ENCODE measurements at places on chromosomes 11 and 22.

DNA sequence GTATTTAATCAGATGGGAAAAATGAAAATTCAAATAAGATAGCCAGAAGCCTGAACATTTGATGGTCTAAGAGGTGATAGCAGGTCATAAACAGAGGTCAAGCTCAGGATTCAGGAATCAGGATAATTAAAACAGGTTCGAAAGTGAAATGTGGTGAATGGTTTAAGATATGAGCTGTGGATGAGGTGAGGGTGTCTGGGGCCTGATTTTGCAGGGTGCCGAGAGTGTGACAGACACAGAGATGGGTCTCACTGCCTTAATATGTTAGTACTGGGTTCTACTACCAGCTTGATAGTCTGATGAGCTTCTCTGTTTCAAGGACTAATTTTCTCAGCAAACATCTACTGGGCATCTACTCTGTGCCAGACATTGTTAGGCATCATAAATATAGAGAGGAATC lies 19.9 kb upstream of the EMSY start:
- no peak for DNase-seq

- no peak for DNase-seq
These were observed 104.4 kb downstream of the NAT10 start for GRCh38 chr11:34209809-34210208.

- DNase-seq, result no peak
These were observed 29.6 kb downstream of the POLDIP3 start for GRCh38 chr22:42585096-42585495.

- no peak for DNase-seq
These were observed 30.6 kb downstream of the MCHR1 start for GRCh38 chr22:40709752-40710413.

- no peak for DNase-seq
These were observed 24.0 kb upstream of the ELF5 start for GRCh38 chr11:34537636-34538035.

- no peak for DNase-seq
These were observed 74.5 kb upstream of the ARFGAP3 start for GRCh38 chr22:42931421-42932196.

- DNase-seq, result no peak
These were observed 87.0 kb downstream of the MORC2 start for GRCh38 chr22:30881361-30882183.

GRCh38 chr11:59791639-59792038 lies 18.9 kb downstream of the MRPL16 start:
- no peak for DNase-seq

DNA sequence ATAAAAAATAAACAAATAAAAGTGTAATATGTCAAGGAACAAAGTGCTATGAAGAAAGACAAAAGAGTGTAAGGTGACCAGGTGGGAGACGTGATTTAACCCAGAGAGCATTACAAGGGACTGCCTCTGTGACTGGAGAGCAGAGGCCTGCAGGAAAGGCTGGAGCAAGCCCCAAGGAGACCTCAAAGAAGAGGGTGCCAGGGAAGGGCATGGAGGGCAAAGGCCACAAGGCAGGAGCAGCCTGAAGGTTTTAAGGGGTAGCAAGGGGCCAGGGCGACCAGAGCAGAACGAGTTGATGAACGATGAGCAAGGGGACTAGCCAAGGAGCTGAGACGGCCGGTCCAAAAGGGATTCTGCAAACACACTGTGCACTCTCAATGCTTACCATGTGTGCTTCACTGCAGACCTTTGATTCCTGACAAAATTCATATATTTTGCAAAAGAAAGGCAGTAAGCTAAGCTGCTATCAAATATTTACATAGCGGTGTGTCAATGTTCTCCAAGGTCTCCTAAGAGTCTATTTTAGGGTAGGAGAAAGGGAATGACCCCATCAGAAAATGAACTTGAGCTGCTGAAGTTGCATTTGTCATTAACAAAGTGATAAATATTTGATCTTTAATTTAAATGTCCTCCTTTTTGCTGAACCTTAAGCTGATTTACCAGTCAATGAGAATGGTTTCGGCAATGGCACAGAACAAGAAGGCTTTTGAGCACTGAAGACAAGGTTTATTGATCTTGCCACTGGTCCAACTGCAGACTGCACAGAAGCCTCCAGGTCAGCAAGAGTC lies 50.5 kb downstream of the SMCO4 start:
- DNase-seq, result no peak

DNA sequence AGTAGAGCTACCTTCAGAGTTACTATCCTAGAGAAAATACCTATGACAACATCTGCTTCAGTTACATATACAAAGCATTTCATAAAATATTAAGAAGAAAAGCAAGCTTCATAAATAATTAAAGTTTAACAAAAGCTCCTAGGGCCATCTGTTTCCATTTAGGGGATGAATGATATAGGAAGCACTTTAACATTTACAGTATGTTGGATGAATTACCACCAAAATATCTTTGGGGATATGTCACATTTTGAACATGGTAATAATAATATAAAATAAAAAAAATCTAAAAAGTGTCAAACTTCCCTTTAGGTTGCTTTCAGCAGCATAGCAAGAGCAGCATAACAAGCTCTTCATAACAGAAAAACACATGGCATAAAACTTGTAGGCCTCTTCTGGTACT lies 104.6 kb downstream of the ATG16L2 start:
- no peak for DNase-seq

DNA sequence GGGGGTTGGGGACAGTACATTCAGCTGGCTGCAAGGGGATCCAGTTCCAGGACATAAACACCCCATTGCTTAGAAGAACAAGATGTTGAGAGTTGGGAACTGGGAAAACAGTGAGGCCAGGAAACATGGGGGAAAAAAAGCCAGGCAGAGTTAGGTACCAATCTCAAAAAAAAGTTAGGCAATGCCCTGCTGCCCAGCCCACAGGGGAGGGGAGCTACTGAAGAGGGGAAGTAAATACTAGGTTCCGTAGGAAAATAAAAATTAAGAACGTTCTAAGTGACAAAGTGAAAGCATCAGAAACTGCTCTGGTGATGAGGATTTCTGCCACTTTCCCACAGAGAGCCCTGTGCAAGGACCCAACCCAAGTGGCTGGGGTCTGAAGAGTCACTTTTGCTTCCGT lies 12.0 kb downstream of the SPTBN2 start:
- no peak for DNase-seq

GRCh38 chr11:59102259-59102765 lies 4.7 kb upstream of the FAM111B start:
- no peak for DNase-seq

GRCh38 chr22:42938976-42939375 lies 76.0 kb downstream of the PACSIN2 start:
- DNase-seq, result no peak

- DNase-seq, result no peak
These were observed 60.5 kb downstream of the BCR start for GRCh38 chr22:23240639-23241389.

DNA sequence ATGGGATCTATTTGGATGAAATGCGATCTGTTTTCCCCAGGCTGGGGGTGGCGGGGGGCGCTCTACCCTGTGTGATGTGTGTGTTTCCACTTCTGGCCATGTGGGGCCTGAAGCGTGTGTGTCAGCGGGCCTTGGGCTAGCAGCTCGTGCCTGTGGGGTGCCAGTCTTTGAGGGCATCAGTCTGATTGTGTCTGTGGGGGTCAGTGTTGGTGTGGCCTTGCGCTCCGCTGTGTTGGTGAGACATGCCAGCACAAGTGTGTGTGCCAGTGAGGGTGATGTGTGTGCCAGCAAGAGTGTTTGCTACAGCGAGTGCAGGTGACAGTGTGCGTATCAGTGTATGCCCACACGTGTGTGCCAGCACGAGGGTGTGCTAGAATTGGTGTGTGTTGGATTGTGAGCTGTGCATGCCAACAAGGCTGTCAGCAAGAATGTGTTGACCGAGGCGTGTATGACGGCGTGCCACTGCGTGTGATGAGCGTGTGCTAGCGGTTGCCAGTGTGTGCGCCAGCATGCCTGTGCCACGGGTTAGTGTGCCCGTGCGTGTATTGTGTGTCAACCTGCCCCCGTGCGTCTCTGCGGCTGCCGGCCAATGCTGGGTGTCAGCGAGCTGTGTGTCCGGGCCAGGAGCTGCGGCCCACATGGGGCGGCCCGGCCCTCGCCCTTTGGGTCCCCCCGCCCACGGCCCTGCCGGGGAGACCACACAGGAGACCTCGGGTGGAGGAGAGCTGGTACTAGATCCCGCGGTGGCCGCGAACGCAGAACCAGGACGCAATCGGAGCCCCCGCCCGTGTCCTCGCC lies 519 bp downstream of the ARRB1 start:
- no peak for DNase-seq

GRCh38 chr11:93614173-93614722 lies 47.2 kb upstream of the CEP295 start:
- no peak for DNase-seq

DNA sequence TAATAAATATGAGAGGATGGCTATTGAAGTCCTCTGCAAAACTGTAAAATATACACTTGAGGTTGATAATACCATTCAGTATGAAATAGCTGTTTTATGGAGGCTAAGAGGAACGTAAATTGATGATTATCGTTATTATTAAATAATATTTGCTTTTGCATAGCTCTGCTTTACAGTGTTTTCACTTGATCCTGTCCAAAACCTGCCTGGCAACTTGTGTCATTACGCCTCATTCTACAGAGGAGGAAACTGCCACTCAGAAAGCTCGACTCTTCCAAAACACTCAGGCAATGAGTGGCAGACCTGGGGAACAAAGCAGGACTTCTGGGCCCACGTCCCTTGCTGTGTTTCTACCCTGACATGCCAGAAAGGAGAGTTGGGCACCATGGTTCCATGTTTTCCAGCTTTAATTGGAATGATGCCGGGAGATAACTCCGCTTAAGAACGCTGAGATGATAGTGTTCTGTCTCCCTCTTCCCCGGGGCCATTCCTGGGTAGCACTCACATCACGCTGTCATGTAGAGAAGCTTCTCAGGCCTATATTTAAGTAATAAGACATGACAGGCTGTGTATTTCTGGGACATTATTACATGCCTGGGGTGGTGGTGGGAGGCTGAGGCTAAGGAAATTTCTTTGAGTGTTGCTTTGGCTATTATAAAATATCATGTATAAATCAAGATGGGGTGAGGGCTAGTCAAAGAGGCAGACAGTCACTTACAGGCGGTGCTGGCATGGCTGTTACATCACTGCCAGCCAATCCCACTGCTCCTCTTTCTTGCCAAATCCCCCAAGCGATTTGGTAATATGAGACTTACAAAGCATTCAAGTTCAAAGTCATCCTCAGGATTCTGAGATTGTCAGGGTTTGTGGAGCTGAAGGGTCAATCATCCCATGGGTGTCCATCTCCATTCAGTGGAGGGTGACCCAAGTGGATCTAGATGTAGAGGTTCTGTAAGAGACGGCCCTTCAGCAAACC lies 501.7 kb downstream of the INSC start:
- DNase-seq, result no peak

DNA sequence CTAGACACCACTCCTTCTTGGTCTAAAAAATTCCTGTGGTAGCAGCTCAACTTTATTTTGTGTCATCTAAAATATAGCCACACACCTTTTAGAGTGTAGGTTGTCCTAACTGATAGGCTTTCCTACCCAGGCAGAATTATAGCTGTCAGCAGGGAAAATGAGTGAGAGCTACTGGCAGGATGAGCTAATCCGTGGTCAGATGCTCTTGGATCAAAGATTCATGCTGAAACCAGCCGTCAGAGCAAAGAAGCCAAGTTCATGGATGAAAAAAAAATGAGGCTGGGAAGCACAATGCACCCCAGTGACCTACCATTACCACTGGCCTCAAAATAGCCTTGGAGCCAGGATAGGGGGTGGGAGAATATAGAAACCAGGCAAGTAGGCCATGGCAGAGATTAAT lies 113.1 kb upstream of the BLID start:
- DNase-seq, result no peak

DNA sequence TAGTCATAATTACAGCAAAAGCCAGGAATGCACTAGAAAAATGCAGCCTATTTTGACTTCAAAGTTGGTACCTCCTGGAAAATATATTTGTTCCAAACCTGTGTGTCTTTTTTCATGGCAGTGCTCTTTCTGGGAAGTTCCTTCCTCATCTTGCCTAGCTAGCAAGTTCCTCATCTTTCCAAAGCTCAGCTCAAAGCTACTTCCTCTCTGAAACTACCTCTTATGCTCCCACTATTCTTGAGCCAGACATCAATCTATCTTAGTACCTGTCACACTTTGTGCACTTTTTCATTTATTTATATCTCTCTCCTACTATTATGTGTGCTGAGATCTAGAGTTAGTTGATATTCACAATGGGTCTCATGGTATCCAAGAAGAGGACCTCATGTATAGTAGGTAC lies 191.6 kb upstream of the CCDC90B start:
- no peak for DNase-seq

DNA sequence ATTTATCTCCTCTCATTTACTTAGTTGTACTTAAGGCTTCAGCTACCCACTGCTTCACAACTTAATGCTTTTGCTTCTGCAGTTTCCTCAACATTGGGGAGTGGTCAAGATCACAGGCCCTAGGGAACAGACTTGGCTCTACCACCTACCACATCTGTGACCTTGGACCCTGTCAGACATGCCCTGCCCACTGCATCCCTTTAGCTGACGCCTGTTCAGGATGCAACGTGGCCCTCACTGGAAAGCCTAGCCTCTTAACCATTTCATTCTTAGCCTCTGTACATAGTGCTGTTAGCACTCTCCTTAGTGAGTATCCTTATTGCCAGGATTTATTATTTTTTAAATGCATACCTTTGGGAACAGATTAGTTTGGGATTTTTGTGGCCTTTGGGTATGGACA lies 34.4 kb downstream of the TNRC6B start:
- DNase-seq, result no peak

DNA sequence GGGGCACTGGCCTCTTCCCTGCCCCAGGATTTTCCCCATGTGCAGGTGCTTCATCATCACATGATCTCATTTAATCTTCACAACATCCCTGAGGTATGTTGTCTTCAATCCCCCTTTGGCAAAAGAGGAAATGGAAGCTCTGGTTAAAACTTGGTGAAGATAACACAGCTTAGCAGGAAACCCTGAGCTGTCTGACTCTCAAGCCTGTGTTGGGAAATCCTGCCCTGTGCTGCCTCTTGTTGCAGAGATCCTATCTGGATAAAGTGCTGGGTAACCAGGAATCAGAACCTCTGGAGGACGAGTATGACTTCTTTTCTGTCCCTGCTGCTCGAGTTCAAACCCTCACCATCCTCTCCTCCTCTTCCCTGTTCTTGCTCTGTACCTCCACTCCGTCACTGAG lies 13.1 kb upstream of the E2F8 start:
- no peak for DNase-seq

GRCh38 chr11:42344204-42344792 lies 884.8 kb upstream of the LRRC4C start:
- DNase-seq, result no peak

- no peak for DNase-seq
These were observed 6.5 kb downstream of the MTMR2 start for GRCh38 chr11:95917193-95918036.

GRCh38 chr11:96257036-96257435 lies 86.0 kb downstream of the MAML2 start:
- DNase-seq, result no peak

Data from AG04449 (cell line).